ELF-1 (cell line): ENCODE measurements at places on chromosomes 6 and 20.

DNA sequence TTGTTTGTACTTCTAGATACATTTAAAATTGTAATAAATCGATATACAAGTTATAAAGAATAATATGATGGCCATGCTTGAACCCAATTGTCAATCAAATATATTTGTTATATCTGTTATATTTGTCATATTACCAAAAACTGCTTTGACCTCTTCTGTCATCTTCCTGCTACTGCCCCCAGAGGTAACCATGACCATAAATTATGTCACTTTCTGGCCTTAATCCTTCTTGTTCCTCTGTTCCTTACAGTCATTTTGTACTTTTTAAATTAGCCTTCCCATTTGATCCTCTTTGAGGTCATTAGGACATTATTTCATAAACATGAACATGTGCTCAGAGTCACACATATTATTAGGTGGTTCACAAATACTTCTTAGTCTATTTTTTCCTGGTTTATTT, 124.7 kb downstream of the HFE start:
- no peak for DNase-seq

- no peak for DNase-seq
Observed at GRCh38 chr6:156971153-156971885, 194.1 kb downstream of the ARID1B start.

DNA sequence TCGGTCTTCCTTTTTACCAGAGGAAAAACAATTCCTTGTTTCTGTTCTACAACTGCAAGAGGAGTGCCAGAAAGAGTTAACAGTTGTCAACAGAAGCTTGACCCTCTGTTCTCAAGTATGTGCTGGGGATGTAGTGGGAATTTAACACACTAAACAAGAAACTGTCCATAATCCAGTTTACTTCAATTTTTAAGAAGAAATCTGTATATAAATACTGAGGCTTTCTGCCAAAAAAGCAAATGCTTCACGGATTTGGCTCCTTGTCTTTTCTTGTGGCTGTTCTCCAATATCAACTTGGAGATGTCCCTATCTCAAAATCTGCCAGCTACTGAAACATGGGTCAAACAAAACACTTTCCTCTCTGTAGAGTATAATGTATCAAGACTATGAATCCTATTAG, 26.8 kb downstream of the REV3L start:
- DNase-seq = no peak

DNA sequence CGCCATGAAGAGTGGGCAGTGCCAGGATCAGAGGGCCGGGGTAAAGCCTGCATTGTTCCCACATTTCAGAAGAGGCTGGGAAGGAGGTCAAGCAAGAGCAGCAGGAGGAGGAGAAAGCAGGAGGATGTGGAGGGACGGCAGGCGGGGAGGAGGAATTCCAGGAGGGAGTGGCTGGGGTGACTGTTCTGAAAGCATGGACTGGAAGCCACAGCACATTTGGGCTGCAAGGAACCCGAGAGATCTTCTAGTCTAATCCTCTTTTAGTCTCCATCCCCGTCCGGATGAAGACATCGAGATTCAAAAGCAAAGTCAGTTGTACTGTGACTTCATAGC, 76.9 kb downstream of the FAM50B start:
- DNase-seq = no peak

- no peak for DNase-seq
Observed at GRCh38 chr6:13302751-13303667, 25.3 kb downstream of the TBC1D7 start.

- no peak for DNase-seq
Observed at GRCh38 chr6:143034689-143035334, 25.9 kb upstream of the AIG1 start.
